Ammon's horn (tissue), 1 donor: ENCODE measurements at places on chromosomes 13 and 19.
A peak's percentile ranks its signal among the peaks of the same experiment; 100 is the strongest.

DNA sequence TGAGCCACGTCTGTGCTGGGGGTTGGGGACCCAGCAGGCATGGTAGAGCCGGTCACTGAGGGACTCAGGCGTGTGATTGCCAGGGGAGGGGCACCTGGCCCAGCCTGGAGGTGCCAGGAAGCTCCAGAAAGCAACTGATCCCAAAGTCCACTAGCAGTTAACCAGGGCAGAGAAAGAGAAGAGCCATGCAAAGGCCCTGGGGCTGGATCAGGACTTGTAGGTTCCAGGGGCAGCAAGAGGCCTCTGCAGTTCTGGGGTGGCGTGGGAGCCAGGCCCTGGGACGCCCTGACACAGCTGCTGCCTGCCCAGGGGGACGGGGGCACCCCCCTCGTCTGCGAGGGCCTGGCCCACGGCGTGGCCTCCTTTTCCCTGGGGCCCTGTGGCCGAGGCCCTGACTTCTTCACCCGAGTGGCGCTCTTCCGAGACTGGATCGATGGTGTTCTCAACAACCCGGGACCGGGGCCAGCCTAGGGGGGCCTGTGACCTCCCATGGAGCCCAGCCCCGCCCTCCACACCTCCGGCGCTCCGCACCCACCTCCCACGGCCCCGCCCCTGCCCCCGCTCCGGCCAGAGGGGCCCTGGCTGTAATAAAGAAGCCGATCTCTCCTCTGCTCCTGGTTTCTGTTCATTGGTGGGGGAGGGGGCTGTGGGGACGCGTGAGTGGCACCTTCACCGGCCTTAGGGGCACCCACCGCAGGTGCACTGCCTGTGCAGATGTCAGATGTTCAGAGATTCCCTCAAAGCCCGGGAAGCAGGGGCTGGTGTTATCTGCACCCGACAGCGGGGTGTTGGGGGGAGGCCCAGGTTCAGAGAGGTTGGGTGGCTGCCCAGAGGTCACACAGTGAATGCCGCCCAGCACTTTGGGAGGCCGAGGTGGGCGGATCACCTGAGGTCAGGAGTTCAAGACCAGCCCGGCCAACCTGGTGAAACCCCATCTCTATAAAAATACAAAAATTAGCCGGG lies 4.1 kb downstream of the AZU1 start:
- no peak for DNase-seq

GRCh38 chr13:39910833-39911232 lies 255.4 kb downstream of the COG6 start:
- DNase-seq, result no peak

DNA sequence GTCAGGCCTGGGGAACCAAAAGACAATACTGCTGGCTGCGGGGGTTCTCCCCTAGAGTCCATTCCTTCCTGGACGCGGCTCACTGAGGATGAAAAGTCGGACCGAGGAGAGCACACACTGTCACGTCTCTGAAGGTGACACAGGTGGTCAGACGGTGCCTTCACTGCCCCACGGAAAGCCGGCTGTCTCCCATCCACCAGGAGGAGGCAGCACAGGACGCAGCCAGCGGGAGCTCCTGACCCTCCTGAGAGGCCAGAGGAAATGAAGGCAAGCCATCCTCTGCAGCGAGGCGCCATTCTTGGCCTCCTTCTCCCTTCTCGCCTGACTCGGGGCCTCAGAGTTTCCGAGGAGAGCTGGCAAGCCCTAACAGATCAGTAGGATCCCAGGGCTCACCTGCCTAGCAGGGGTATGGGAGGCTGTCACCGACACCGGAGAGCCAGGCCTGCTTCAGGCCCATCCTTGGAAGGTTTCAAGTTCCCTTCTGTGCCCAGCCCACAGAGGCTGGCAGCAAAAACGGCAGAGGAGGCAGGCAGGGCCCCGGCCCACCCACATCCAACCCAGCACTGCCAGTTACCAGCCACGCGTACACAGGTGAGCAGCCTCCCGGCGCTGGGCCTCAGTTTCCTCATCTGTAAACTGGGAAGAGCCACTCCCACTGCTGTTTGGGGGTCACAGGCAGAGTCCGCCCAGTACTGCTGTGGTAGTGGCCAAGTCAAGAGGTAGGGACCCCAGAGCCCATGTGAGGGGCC lies 4.5 kb downstream of the REXO1 start:
- no peak for DNase-seq

DNA sequence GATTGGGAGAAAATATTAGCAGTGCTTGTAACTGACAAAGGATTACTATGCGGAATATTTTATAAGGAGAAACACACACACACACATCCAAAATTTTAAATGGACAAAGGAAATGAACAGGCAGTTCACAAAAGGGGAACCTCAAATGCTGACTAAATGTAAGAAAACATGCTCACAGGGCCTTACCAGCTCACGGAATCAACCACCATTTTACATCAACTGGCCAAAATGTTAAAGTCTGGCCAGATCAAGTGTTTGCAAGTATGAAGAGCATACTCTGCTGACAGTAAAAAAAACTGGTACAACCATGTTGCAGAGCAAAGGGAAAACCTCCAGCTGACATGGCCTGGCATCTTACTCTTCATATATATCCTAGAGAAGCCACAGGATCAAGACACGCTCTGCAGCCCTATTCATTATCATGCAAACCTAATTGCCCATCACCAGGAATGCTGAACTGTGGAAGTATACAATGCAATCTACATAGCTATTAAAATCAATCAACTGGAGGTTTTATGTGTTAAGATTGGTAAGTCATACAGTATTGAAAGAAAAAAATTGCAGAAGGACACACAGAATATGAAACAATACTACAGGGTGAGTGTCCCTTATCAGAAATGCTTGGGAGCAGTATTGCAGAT lies 124.4 kb downstream of the RNF17 start:
- no peak for DNase-seq

- no peak for DNase-seq
Measured at GRCh38 chr19:37361994-37362393, 8.9 kb upstream of the ZNF527 start.

- peak; percentile 19 for DNase-seq
Measured at GRCh38 chr19:48900477-48901406, 630 bp downstream of the NUCB1 start.

GRCh38 chr19:48190885-48191284 lies 20.4 kb downstream of the ZSWIM9 start:
- DNase-seq, result no peak

- DNase-seq, result peak; percentile 41
Measured at GRCh38 chr13:36282821-36283432, 14.7 kb downstream of the CCDC169 start.

DNA sequence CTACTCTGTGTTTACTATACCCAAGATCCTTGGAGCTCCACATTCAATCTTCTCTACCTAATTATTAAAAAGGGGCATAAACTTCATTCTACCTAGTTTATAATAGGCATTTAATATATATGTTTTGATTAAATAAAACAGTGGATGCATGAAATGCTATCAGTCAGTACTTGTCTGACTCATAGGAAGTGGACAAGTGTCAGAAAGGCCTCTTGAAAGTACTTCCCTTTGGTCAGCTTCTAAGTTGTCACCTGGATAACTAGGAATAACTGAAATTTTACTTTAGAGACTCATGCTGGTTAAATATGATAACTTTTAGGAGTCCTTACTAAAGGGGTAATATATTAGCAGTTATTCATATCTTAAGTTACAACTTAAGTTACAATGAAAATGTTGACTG lies 329.8 kb downstream of the KLF5 start:
- DNase-seq, result no peak

GRCh38 chr19:41591951-41592562 lies 16.1 kb downstream of the CEACAM21 start:
- DNase-seq, result no peak

DNA sequence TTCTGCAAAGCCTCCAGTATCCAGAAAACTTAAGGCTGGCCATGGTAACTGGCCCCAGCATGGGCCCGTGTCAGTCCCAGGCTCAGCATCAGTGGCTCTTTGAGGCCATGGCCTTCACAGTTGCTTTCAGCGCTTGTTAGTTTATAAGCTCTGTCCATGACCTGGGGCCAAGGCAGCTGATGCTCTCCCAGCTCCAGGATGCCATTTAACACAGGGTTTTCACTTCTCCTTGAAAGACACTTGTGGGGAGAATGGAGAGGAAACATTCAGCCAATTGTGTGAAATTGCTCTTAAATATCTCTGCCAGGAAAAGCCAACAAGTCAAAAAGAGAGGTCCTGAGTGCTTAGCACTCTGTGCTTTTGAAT lies 321.3 kb downstream of the FOXO1 start:
- DNase-seq, result no peak

DNA sequence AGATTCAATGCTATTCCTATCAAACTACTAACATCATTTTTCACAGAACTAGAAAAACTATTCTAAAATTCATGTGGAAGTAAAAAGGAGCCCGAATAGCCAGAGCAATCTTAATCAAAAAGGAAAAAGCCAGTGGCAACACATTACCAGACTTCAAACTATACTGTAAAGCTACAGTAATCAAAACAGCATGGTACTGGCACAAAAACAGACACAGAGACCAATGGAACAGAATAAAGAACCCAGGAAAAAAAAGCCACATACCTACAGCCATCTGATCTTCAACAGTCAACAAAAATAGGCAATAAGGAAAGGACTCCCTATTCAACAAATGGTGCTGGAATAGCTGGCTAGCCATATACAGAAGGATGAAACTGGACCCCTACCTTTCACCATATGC lies 10.4 kb upstream of the SOHLH2 start:
- DNase-seq, result no peak

DNA sequence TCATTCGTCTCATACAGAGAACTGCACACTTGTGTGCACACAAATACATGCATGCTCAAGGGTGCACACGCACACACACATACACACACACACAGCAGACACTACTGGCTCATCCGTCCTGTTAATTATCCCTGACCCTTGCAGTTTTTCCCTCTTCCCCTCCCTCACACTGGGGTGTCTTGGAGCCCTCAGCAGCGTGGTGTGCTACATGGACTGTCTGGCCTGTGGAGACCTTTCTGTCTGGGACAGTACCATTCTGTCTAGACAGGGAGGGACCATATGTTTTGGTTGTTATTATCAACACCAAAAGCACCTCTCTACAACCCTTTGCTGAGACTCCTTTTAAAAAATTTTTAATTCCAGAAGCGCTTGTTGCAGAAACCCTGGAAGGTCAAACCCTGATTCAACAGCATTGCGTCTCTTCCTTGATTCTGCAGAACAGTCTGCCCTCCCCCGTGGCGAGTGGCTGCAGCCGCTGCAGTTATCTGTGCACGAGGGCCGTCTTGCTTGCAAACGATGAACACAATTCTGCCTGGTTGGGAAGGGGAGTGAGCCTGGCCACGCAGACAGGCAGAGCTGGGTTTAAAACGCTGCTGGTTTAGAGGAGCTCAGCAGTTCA lies 374.0 kb downstream of the IRS2 start:
- DNase-seq, result peak; percentile 81

DNA sequence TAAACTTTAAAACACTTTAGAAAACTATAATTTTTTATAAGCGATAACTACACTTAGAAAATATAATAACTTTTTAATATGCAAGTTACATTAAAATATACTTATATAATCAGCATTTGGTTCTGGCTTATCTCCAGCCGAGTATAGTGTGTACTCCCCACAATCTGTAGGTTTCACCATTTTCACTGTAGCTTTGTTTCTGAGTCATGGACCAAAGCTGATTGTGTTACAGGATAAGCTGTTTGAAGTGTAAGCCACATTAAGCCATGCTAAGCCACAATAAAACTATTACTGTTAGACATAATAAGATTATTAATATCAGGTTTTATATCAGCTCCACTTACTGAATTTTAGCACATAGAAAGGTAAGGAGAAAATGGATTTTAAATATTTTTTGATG lies 43.8 kb downstream of the CCDC122 start:
- DNase-seq, result no peak

DNA sequence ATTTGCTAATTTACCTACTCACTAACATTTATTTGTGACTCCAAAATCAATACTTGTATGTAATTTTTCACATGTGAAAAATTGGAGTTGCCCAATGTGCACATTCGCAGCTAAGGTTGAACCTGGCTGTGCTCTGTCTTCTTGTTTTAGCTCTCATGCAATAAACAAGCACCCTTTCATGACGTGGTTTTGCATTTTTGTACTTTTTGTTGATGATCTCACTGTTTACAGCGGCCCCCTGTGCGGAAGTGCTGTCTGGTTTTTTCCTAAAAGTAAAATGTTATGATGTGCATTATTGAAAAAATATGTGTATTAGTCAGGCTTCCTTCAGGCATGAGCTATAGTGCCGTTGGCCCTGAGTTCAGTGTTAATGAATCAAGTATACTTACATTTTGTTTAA lies 18.1 kb downstream of the DGKH start:
- DNase-seq, result no peak

- peak; percentile 28 for DNase-seq
Measured at GRCh38 chr19:459724-460511, 915 bp downstream of the SHC2 start.

DNA sequence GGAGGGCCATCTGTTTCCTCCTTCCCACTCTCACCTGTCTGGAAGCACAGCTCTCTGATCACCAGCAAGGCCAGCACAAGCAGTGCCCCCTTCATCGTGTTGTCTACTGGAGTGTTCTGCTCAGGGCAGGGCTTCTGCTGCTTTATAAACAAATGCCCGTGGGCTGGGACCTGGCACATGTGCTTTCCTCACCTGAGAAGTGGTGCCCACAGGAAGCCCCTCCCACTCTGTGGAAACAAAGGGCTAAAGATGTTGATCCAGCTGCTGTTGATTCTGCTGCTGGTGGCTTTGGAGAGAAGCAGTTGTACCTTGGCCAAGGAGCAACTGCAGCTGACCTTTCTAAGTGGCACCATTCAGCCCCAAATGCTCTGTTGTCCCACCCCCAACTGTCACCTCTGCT lies 26.4 kb upstream of the ZNF181 start:
- no peak for DNase-seq

GRCh38 chr19:35780058-35780457 lies 4.7 kb downstream of the ARHGAP33 start:
- DNase-seq, result no peak

- DNase-seq, result no peak
Measured at GRCh38 chr19:49687566-49688316, 1.7 kb upstream of the ADM5 start.

- DNase-seq, result no peak
Measured at GRCh38 chr13:72960114-72960513, 98.7 kb upstream of the KLF5 start.

- no peak for DNase-seq
Measured at GRCh38 chr19:16418597-16418962, 53.2 kb downstream of the EPS15L1 start.

DNA sequence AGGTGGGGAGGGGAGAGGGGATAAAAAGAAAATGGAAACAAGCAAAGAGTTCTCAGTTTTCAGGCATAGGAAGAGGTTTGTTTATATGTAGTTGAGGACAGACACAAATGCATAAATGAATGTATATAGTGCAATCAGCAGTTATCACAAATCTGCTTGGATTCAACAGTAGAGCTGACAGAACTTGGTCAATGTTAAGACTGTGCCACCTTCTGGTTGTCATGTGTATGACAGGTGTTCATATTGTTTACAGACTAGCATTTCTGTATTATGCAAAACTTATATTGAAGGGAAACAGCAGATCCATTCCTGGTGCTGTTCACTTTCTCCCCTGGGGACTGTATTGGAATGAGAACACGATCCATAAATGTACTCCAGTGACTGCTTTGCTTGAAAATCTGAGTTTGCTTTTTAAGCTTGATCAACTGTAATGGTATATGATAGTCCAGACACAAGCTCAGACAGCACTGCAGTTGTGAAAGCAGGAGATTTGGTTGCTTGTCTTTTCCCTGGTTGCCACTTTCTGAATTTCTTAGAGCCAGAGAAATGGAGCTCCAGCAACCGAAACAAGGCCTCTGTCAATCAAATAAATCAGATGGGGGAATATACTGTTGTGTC lies 319.5 kb upstream of the OBI1 start:
- DNase-seq, result peak; percentile 79
